ENCODE measurements at places on chromosomes 7 and 10.

GRCh38 chr10:24385776-24386175, 176.8 kb downstream of the KIAA1217 start:
- no peak for DNase-seq

- DNase-seq = no peak
These were observed 205.6 kb upstream of the PTER start for GRCh38 chr10:16231176-16231575.

DNA sequence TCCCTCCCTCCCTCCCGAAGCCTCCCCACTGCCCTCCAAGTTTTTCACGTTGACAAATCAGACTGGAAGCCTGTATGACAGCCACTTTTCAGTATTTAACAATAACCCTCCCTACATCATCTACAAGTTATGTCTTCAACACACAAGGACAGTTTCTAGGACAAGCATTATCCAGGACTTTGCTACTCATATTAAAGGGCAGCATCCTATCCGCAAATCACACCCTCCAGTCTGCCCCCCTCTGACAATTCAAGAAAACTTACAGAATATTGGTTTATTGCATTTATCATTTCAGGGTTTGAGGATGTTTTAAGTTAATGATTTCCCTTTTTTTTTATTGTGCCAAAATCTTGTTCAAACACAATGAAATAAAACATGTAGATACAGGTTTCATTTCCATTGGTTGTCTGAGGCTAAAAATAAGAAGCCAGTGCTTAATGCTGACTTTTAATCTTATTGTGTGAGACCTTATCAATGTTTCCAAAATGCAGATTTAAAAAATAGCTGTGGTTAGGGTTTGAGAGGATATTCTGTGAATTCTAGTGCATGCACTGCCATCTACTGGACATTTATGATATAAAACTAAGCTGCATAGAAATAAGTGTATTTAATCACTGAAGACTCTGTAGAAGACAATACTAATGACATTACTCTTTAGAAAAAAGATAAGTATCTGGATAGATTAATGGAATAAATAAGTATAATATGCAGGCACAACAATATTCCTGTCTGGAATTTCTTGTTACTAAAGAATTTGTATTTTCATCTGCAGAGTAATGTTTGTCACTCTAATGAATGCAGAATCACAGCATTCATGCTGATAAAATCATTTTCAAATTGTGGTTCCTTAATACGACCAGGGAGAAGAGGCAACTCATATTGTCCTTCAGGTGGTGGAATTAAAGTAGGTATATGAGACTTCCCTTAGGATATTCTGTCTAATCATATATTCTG, 64.1 kb downstream of the CAV1 start:
- no peak for DNase-seq

DNA sequence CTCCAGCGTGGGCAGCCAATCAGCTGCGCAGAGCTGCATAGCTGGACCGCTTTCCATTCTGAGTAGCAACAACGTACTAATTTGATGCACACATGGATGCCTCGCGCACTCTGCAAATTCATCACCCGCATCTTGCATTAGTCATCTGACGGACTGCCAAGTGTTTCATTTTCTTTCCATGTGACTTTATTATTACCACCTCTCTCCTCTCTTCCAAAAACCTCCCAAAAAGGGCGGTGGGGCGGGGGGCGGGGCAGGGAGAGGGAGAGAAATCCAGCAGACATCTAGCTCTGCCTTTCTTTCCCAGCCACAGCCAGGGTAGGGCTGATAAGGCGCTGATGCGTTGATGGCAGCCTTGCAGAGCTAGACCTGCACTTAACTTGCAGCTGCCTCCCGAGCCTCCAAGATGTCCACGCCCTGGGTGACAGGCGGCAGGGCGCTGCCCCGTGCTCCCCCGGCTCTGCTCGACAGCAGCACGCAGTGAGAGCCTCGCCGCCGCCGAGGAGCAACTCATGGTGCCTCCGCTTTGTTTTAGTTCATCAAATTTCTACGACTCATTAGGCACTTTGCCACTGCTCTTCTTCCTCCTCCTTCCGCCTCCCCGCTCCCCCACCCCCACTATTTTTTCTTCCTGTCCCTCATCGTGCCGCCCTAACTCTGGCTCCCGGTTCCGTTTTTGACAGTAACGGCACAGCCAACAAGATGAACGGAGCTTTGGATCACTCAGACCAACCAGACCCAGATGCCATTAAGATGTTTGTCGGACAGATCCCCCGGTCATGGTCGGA, 147.3 kb downstream of the CELF2 start:
- DNase-seq = peak; percentile 47

- DNase-seq = peak; percentile 63
These were observed 47.4 kb upstream of the PRKAR1B start for GRCh38 chr7:774161-775109.

DNA sequence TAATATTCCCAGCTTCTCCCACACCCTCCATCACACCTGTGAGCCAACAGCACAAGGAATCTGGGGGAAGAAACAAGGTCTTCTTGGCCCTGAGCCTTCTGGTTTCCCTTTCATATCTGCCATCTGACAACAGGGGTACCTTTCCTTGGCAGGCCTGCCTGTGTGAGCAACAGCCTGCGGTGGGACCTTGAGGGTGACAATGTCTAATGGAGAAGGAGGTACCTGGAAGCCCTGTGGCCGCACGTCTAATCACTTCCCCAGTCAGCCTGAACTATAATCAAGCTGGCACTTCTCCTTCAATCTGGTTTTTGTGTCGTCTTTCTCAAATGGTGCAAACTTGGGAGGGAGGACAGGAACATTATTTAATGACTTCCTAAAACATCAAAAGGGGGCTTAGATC, 41.2 kb downstream of the NRCAM start:
- no peak for DNase-seq

GRCh38 chr7:70694434-70694970, 437.4 kb upstream of the GALNT17 start:
- no peak for DNase-seq

- DNase-seq = no peak
These were observed 17.9 kb upstream of the TRIL start for GRCh38 chr7:28976022-28976421.

GRCh38 chr7:44973610-44974401, 5.0 kb downstream of the MYO1G start:
- peak; percentile 43 for DNase-seq

- no peak for DNase-seq
These were observed 55.7 kb upstream of the COL1A2 start for GRCh38 chr7:94338921-94339371.

GRCh38 chr10:121732656-121733445, 134.6 kb upstream of the FGFR2 start:
- DNase-seq = no peak

GRCh38 chr10:5545778-5546710, 21.3 kb downstream of the CALML3 start:
- no peak for DNase-seq

DNA sequence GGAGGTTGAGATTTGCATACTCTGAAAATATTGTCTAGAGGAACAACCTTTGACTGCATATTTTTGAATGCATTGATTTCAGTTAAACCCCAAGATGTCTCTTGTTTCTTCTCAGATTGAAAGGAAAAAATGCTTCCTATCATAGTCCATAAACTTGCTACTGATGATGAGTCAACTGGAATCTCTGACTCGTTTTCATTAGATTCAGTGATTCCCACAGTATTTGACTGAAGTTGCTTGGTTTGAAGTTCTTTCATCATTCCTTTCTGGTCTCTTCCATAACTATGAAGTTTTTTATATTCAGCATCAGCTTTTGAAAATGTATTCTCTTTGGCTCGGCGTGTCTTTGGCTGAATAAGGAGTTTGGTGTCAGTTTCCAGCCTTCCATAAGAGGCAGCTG, 10.7 kb downstream of the PEX1 start:
- DNase-seq = no peak

DNA sequence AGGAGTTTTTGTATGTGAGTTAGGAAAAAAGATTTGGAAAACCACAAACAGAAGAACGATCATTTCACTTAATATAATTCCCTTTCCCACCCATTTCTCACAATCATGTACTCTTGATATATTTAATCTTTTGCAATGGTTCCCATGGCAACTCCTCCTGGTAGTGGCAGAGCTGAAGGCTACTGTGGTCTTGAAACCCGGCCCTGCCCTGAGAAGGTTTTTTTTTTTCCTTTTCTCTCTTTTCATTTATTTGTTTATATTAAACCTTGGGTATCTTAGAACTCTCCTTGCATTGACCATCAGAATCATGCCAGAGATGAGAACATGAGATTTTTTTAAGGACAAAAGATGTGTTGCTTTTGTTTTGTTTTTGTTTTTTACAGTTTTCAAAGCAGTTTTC, 566.1 kb upstream of the NRP1 start:
- DNase-seq = no peak

GRCh38 chr10:7233259-7233991, 177.4 kb downstream of the SFMBT2 start:
- DNase-seq = no peak

DNA sequence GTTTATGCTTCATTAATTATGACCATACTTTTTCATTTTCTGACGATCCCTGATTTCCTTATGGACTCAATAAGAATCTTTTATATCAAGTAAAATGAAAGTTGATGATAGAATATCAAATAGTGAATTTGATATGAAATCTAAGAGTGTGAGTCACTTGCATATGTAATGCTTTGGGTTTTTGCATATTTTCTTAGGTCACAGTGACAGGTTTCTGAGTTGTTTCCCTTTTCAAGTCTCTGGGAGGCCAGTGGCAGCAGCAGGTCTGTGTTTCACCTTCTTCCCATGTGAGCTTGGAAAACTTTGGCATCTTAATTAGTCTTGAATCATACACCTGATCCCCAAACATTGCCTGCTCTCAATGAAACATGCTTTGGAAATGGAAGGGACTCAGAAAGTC, 34.7 kb upstream of the GJD4 start:
- no peak for DNase-seq

- DNase-seq = no peak
These were observed 38.6 kb upstream of the RSBN1L start for GRCh38 chr7:77657427-77658224.
